Right atrium auricular region (tissue), 2 donors: ENCODE measurements at places on chromosomes 5 and 9. TPM values are rescaled to one million over a fixed set of nuclear protein-coding genes. Genes with fewer than 3 reads are reported as not detected.

- no peak overlapping the region for H3K27ac ChIP-seq
- no peaks in the 10 kb centered on the region for H3K4me1 ChIP-seq
- no peak overlapping the region for H3K4me3 ChIP-seq
- no peak for DNase-seq
Measured at GRCh38 chr9:134500931-134501760, 140.5 kb upstream of the COL5A1 start.

- no peak overlapping the region for H3K4me3 ChIP-seq
- H3K36me3 ChIP-seq: no peaks in the 10 kb centered on the region
- no peaks in the 10 kb centered on the region for H3K4me1 ChIP-seq
- DNase-seq: no peak
- H3K27ac ChIP-seq: no peak overlapping the region
- H3K27me3 ChIP-seq: no peaks in the 10 kb centered on the region
Measured at GRCh38 chr9:6968271-6968670, 210.5 kb downstream of the KDM4C start.

Gene ARHGEF37
- total RNA-seq: 11.0 TPM

GRCh38 chr5:160627921-160628618 is 206.4 kb downstream of the PTTG1 start:
- H3K36me3 ChIP-seq: no peaks in the 10 kb centered on the region
- no peak overlapping the region for H3K27ac ChIP-seq
- no peaks in the 10 kb centered on the region for H3K4me1 ChIP-seq
- H3K27me3 ChIP-seq: no peaks in the 10 kb centered on the region

- H3K27ac ChIP-seq: no peak overlapping the region
- no peaks in the 10 kb centered on the region for H3K27me3 ChIP-seq
- no peak for DNase-seq
Measured at GRCh38 chr5:154802050-154802449, 46.9 kb downstream of the LARP1 start.

DNA sequence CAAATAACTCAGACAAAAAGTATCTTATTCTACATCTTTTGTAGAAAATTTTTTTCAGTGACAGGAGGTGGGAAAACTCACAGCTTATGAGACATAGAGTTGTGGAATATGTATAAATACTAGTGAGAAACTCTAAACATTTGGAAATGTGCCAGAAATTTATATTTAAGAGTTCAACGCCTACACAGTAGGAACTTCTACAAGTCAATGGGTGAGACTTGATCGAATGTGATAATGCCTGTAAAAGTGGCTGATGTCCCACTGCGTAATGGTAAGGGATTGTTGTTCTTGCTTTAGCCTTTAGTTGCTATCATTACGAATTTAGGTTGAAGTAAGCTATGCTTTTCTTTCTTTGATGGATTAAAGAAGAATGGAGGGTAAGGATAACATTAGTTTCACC is 40.0 kb upstream of the RICTOR start:
- DNase-seq: no peak
- no peaks in the 10 kb centered on the region for H3K36me3 ChIP-seq

Gene TENT4A
- total RNA-seq: 14.9 TPM

Gene GOLGA1
- 17.2 TPM for total RNA-seq

Gene NUTM2F
- not detected for total RNA-seq

DNA sequence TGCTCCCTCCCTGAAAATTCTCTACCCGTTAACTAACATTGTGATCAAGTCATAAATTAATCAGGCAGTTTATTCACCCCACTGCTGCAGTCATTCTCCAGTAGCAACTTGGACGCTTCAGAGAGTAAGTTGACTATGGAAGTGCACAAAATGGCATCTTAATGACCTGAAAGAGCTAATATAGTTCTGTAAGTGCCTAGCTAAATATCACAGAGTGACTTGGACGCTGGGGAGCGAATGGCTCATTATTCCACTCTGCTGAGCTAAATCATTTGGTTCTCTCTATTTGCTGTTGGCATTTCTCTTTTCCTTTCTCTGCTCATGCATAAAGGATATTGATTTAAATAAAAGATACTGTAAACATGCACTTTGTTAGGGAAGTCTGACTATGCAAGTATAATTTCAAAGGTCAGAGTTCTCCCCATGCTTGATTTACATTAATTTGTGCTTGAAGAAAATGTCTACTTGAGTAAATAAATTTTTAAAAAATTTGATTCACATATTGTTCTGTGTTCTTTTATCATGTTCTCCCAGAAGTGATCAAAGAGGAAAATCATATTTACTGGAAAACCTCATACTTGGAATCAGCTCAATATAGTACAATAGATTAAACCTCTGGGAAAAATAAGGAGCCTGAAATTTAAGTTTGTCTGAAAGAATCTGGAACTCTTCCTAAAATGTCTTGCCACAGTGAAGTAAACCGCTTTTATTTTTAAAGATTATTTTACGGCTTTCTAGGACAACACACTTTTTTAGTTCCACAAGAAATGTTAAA is 169.5 kb upstream of the HAPLN1 start:
- H3K36me3 ChIP-seq: no peaks in the 10 kb centered on the region
- H3K4me1 ChIP-seq: no peaks in the 10 kb centered on the region
- DNase-seq: no peak
- H3K27ac ChIP-seq: no peak overlapping the region
- no peaks in the 10 kb centered on the region for H3K27me3 ChIP-seq
- no peak overlapping the region for H3K4me3 ChIP-seq

GRCh38 chr5:55324815-55325418 is 17.1 kb downstream of the MTREX start:
- H3K4me1 ChIP-seq: no peaks in the 10 kb centered on the region
- H3K36me3 ChIP-seq: peaks cover 22% of the 10 kb centered on the region
- H3K4me3 ChIP-seq: no peak overlapping the region
- H3K27ac ChIP-seq: no peak overlapping the region

Gene DOCK8
- 5.2 TPM for total RNA-seq
